Cortex of kidney (tissue), 1 donor: ENCODE measurements at places on chromosomes 13 and 19.

DNA sequence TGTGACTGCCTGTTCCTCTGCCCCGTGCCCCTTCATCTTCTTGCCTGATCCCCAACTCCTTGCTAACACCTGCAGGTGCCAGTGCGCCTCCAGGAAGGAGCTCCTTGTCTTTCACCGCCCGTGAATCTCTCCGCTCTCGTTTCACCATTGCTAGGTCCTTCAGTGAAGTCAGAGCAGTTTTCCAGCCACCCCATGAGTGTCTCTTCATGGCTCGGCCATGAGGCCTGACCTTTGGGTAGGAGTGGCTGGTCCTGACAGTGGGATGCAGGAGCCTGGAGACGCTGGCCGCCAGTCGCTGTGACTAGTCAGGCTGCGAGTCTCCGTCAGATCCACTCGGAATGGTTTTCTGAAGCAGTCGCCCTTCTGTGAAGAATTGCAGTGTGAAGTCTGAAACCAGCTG is 43.8 kb downstream of the ING1 start:
- no peak for DNase-seq

DNA sequence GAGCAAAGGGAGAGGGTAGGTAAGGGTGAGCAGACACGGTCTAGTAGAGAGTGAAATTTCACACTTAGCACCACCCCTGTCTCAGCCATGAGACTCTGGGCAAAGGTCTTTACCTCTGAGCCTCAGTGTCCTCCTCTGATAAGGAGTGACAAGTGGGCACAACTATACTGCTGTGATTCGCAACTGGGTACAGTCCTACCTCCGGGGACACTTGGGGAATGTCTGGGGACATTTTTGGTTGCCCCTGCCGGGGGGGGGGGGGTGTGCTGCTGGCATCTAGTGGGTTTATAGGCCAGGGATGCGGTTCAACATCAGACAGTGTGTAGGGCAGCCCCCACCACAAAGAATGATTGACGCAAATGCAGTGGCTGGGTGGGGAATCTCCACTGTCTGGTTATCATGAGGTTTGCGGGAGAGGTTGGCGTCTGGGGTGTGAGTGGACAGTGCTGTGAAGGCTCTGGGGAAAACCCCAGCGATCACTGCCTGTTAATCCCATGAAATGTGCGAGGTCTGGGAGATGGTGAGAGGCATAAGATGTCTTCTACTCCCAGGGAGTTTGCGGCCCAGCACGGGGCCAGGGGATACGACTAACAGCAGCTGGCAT is 4.3 kb downstream of the NACC1 start:
- DNase-seq: no peak

DNA sequence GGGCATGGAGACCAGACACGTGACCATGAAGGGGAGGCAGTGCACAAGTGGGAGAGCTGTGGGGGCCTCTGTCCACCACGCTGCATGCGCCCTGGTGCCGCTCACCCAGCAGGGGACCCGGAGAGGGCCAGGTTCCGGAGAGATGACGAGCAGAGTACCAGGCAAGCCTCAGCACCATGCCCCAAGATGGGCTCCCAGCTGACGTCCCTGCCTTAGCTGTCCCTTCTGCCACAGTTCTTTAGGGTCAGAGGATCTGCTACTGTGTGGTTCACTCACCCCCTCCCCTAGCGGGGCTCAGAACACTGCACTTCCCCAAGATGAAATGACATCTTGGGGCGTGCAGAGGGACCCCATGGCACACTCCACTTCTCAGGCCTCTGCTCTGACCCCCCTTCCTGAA is 9.6 kb upstream of the PRKD2 start:
- DNase-seq: no peak

GRCh38 chr19:51737924-51738323 is 13.8 kb downstream of the FPR1 start:
- DNase-seq: no peak

DNA sequence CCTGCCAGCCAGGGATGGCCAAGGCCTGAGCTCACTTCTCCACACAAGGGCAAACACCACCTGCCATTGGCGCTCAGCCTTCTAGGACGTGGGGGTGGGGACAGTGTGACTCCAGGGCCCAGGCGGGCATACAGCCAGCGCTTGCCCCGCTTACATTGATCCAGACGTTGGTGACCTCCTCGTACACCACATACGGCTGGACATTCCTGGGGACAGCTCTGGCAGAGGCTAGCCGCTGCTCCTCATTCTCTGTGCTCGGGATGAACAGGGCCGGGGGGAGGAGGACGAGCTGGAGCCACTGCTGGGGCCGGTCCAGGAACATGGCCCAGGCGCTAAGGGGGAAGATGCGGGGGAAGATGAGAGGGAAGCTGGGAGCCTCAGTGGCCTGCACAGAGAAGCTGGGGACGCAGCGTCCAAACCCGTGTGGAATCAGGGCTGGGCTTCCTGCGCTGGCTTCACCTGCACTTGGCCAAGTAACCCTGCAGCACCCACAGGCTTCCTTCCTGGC is 25.1 kb upstream of the MYDGF start:
- no peak for DNase-seq

DNA sequence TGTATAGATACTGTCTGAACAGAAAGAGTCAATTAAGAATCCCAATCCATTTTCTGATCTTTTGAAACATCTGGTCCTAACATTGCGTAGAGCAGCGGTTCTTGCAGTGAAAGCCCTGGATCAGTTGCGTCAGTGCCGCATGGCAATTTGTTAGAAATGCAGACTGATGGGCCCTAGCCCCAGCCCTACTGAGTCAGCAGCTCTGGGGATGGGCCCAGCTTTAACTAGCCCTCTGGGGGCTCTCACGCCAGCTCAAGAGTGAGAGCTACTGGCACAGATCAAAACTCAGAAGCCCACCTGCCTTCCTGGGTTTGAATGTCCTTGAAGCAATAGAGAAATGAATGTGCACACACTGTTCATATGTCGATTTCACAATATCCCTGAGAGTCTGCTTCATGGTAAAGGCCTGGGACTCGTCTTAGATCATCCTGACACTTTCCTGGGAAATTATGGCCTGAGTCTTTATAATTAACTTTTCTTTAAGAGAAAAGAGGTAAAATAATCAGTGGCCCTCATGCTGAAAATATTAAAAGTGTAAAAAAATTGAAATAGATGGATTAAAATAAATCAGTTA is 206.8 kb upstream of the TMTC4 start:
- DNase-seq: no peak
